ENCODE measurements at places on chromosomes 5 and 9. TPM values are rescaled to one million over a fixed set of nuclear protein-coding genes. Genes with fewer than 3 reads are reported as not detected.

RORB gene
- total RNA-seq = 0.13 TPM

GPRIN1 gene
- 0.57 TPM for total RNA-seq

SV2C gene
- 0.26 TPM for total RNA-seq

SLC27A6 gene
- 1.7 TPM for total RNA-seq

DNA sequence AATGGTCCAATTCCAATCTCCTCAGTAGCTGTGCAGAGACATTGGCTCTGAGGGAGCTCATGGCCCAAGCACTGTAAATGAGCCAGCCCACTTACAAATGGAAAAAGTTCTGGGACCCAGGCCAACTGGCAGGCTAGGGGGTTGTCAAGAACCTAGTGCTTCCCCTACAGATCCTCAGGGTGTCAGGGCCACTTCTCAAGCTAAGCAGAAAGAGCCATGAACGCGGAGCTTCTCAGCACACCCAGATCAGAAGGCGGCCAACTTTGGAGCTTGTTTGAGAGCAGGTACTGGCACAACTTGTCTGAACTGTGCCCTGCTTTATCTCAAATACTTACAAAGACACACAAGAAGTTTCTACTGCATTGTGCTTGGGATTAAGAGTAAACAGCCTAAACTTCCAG lies 17.5 kb downstream of the TLE1 start:
- peaks cover 5% of the 10 kb centered on the region for H3K4me1 ChIP-seq
- no peaks in the 10 kb centered on the region for H3K36me3 ChIP-seq
- H3K27me3 ChIP-seq = no peaks in the 10 kb centered on the region
- no peak for DNase-seq

DNA sequence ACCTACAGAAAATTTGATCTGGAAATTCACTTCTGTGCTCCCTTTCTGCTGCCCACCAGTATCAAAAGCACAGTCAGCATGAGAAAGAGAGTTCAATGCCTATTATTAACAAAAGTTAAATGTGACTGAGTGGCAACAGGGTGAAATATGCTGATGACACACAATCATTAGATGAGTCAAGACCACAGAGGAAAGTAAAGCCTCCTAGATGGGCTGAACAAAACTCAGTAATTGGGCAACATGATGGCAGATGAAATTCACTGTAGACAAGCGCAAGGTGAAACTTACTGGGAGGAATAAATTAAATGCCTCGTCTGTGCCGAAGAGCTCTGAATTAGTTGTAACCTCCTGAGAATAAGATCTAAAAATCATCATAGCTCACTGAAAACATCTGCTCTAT lies 752.8 kb downstream of the IRX1 start:
- H3K4me1 ChIP-seq = no peaks in the 10 kb centered on the region
- H3K4me3 ChIP-seq = no peak overlapping the region
- no peak for DNase-seq
- H3K27ac ChIP-seq = no peak overlapping the region
- H3K27me3 ChIP-seq = no peaks in the 10 kb centered on the region
- H3K36me3 ChIP-seq = no peaks in the 10 kb centered on the region

GRCh38 chr9:132183134-132183533 lies 21.3 kb downstream of the NTNG2 start:
- no peaks in the 10 kb centered on the region for H3K36me3 ChIP-seq
- no peak for DNase-seq
- H3K27me3 ChIP-seq = no peaks in the 10 kb centered on the region
- H3K4me1 ChIP-seq = no peaks in the 10 kb centered on the region
- H3K27ac ChIP-seq = no peak overlapping the region
- H3K4me3 ChIP-seq = no peak overlapping the region

GRCh38 chr5:56169281-56169680 lies 63.8 kb downstream of the ANKRD55 start:
- peaks cover 10% of the 10 kb centered on the region for H3K4me1 ChIP-seq
- H3K36me3 ChIP-seq = no peaks in the 10 kb centered on the region
- H3K27me3 ChIP-seq = no peaks in the 10 kb centered on the region
- no peak for DNase-seq
- no peak overlapping the region for H3K27ac ChIP-seq

DNA sequence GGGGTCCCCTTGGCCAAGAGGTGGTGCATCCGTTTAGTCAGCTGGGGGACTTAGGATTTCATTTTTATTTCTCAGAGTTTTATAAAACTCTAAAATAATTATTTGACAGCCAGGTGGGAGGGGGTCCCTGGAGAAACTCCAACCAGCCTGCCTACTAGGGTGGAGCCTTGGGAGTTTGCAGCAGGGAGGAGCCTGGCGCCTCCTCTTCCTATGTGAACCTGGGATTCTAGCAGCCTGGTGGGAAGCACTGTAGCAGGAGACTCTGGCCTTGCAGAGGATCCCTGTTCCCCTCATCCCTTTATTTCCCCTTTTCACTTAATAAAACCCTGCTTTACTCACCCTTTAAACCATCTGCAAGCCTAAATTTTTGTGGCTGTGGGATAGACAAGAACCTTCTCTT lies 50.8 kb downstream of the FXN start:
- DNase-seq = no peak
- no peak overlapping the region for H3K4me3 ChIP-seq
- no peaks in the 10 kb centered on the region for H3K27me3 ChIP-seq
- no peaks in the 10 kb centered on the region for H3K36me3 ChIP-seq

GRCh38 chr5:142486581-142486980 lies 161.8 kb upstream of the SPRY4 start:
- H3K4me3 ChIP-seq = no peak overlapping the region
- H3K36me3 ChIP-seq = no peaks in the 10 kb centered on the region
- peaks cover 8% of the 10 kb centered on the region for H3K4me1 ChIP-seq
- no peak overlapping the region for H3K27ac ChIP-seq
- no peak for DNase-seq

- no peaks in the 10 kb centered on the region for H3K27me3 ChIP-seq
- no peak overlapping the region for H3K27ac ChIP-seq
- no peaks in the 10 kb centered on the region for H3K36me3 ChIP-seq
- DNase-seq = no peak
Observed at GRCh38 chr9:133634081-133634691, 2.0 kb upstream of the DBH start.

DNA sequence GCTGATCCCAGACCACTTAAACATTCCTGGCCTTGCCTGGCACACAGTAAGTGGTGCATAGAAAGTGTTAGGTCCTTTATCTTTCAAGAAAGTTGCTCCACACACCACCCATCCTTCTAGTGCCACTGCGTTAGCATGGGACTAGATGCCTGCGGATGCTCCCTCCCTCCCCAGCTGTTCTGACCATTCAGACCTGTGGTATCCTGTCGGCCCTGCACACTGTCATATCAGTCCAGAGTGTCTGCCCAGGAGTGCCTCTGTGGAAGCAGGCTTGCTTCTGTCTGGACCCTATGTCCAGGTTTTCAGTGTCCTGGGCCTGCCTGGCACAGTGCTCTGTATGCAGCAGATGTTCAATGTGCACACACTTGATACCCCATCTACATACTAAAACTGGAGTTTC lies 38.3 kb upstream of the SMU1 start:
- no peak overlapping the region for H3K4me3 ChIP-seq
- H3K36me3 ChIP-seq = peaks cover 20% of the 10 kb centered on the region
- no peaks in the 10 kb centered on the region for H3K27me3 ChIP-seq
- no peak overlapping the region for H3K27ac ChIP-seq

Measured in esophagus squamous epithelium (tissue), 5 donors.